Heart right ventricle (tissue), 16 donors: ENCODE measurements at places on chromosomes 5 and 9. TPM values are rescaled to one million over a fixed set of nuclear protein-coding genes. Genes with fewer than 3 reads are reported as not detected.

- no peak for DNase-seq
- no peak overlapping the region for H3K4me3 ChIP-seq
- no peaks in the 10 kb centered on the region for H3K4me1 ChIP-seq
These were observed 1.6 kb downstream of the RNF183 start for GRCh38 chr9:113301548-113301947.

DNA sequence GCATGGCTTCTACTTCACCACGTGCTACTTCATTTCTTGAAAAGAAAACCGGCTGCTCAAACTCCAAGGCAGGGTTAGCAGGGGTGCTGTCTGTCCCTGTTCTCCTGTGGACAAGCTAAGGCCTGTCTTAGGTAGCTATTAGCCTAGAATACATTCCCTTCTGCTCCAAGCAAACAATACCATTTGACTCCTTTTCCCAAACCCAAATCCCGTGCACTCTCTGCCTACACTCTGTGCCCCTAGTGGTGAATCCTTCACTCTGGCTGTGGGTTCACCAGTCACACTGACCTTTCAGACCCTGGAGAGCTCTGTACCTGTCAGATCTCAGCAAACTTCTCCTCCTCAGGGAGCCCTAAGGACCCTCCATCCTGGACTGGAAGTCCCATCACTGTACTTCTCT lies 211.6 kb downstream of the SLIT3 start:
- H3K4me3 ChIP-seq, result no peak overlapping the region
- no peaks in the 10 kb centered on the region for H3K4me1 ChIP-seq
- no peaks in the 10 kb centered on the region for H3K27me3 ChIP-seq
- no peak for DNase-seq
- no peaks in the 10 kb centered on the region for H3K36me3 ChIP-seq

- no peak overlapping the region for H3K4me3 ChIP-seq
- no peak for DNase-seq
- H3K4me1 ChIP-seq, result peaks cover 5% of the 10 kb centered on the region
- no peaks in the 10 kb centered on the region for H3K36me3 ChIP-seq
- H3K27ac ChIP-seq, result no peak overlapping the region
These were observed 7.5 kb upstream of the OTULINL start for GRCh38 chr5:14574096-14574495.

- no peak overlapping the region for H3K27ac ChIP-seq
- peaks cover 8% of the 10 kb centered on the region for H3K4me1 ChIP-seq
- DNase-seq, result no peak
- no peak overlapping the region for H3K4me3 ChIP-seq
These were observed 7.8 kb upstream of the DNAJC18 start for GRCh38 chr5:139446956-139447779.

DNA sequence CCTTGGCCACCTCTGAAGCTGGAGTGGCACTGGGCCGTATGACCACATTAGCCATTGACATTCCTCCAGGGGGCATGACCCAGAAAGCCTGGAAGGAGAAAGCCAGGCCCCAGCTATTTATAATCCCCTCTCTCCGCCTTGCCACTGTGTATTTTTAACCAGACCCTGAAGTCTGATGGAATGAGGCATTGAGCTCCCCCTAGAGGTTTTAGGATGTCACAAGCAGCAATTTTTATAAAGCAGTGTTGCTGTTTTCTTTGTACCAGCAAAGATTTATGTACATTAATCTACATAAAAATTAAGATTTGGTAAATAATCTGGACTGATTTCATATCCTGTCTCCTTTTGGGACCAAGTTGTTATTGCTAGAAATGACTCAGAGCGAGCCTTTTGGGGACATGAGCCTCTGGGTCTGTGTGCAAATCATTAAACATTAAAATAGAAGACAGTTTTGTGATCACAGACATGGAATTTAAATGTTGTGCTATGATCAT lies 127.1 kb downstream of the TRIO start:
- H3K27ac ChIP-seq, result peak overlapping the region; percentile 77
- H3K4me1 ChIP-seq, result peaks cover 65% of the 10 kb centered on the region
- no peak overlapping the region for H3K4me3 ChIP-seq
- H3K27me3 ChIP-seq, result no peaks in the 10 kb centered on the region
- H3K36me3 ChIP-seq, result no peaks in the 10 kb centered on the region

- H3K27ac ChIP-seq, result no peak overlapping the region
- DNase-seq, result no peak
- no peaks in the 10 kb centered on the region for H3K4me1 ChIP-seq
- no peaks in the 10 kb centered on the region for H3K27me3 ChIP-seq
These were observed 140.8 kb upstream of the ISL1 start for GRCh38 chr5:51242456-51242855.

DNA sequence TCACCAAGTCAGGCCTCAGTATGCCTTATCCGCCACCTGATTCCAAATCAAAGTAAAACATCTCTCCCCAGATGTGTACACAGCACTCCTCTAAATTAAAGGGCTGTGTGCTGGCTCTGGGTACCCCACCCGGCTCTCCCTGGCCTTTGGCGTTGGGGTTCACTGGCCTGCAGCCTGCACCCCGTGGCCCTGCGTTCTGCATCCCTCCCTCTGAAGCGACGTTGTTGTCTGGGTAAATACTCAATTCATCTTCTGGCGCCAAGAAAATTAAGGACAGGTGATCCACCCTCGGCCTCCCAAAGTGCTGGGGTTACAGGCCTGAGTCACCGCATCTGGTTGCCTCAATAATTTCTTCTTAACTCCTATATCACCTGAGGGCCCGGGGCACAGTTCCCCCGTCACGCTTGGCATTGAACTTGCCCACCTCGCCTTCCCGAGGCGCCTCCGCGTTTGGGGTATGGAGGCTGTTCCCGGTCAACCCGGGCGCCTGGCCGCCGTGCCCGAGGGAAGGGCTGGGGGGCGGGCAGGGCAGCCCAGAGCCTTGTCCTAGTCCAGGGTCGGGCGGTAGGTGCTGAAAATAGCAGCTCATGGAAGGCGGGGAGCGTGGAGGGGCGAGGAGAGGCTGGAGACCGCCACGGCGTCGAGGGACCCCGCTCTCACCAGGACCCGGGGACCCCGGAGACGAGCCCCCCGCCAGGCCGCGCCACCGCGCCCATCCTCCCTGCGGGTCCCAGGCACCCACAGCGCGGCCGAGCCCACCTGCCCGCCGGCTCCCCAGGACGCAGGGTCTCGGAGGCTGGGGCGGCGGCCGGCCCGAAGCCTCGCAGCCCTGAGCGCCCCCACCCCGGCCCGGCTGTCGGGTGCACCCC lies 531 bp downstream of the ABO start:
- DNase-seq, result no peak
- peak overlapping the region; percentile 82 for H3K4me3 ChIP-seq
- peak overlapping the region; percentile 91 for H3K27ac ChIP-seq
- no peaks in the 10 kb centered on the region for H3K36me3 ChIP-seq

GRCh38 chr9:34992376-34992951 lies 2.9 kb downstream of the DNAJB5 start:
- no peaks in the 10 kb centered on the region for H3K27me3 ChIP-seq
- peak overlapping the region; percentile 96 for H3K27ac ChIP-seq
- no peak overlapping the region for H3K4me3 ChIP-seq
- H3K4me1 ChIP-seq, result peaks cover 80% of the 10 kb centered on the region
- DNase-seq, result peak; percentile 56

DNA sequence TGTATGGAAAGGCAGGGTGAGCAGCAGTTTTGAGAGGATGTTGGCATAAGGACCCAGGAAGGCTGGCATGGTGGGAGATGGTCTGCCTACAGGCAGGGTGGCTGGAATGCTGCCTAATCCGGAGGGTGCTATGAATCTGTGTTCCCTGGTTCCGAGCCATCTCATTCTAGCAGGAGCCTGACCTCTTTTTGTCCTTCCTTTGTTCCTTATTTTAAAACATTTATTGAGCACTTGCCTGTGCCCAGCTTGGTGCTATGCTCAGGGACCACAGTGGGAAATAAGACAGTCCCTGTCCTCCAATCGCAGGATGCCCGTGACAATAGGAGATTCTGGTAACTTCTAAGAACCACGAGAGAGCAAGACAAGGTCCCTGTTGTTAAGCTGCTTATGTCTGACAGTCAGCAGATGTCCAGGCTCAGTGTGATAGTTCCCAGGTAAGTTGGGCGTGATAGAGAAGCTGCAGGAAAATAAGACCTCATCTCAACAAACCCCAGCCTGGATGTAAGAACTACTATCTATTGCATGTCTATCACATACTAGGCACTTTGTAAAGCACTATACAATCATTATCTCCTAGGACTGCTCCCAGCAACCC lies 9.1 kb upstream of the ZBTB34 start:
- no peak overlapping the region for H3K4me3 ChIP-seq
- no peak overlapping the region for H3K27ac ChIP-seq
- no peaks in the 10 kb centered on the region for H3K36me3 ChIP-seq

DNA sequence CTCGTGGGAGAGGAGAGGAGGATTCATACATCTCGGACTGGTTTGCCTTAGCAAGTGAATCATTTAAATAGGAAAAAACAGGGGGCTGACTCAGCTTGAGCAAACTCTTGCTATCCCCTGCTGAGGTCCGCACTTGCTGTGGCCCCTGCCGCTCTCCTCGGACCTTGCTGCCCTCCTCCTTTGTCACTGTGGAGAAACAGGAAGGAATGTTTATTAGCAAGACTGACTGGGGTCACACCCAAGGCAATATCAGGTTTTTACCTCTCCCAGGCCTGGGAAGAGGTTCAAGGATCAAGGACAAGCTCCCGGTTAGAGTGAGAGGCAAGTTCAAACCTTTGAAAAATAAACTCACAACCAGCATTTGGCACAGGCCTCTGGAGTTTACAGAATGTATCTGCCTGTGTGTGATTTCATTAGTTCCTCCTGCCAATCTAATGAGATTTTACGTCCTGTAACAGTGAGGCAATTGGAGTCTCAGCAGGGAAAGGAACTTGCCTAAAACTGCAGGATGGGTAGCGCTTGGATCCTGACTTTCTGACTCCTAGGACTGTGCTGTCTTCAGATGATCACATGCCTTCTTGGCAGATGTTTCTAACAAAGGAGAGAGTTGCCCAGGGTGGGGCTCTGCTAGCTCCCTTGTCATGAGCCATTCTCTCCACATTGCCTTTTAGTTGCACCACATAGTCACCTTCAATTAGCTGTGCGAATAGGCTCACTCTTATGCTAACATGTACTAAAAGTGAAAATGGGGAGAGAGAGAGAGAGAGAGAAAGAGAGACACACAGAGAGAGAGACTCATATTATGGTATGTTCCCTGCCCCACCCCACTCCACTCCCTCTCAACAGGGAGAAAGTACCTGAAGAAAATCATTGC lies 108.6 kb upstream of the CDKN2B start:
- DNase-seq, result no peak
- no peaks in the 10 kb centered on the region for H3K27me3 ChIP-seq
- H3K4me1 ChIP-seq, result no peaks in the 10 kb centered on the region
- no peaks in the 10 kb centered on the region for H3K36me3 ChIP-seq
- H3K27ac ChIP-seq, result no peak overlapping the region

GRCh38 chr9:69919461-69920061 lies 98.9 kb downstream of the CFAP95 start:
- peak; percentile 14 for DNase-seq
- H3K27me3 ChIP-seq, result peaks cover 26% of the 10 kb centered on the region
- no peak overlapping the region for H3K27ac ChIP-seq
- H3K4me1 ChIP-seq, result no peaks in the 10 kb centered on the region

DNA sequence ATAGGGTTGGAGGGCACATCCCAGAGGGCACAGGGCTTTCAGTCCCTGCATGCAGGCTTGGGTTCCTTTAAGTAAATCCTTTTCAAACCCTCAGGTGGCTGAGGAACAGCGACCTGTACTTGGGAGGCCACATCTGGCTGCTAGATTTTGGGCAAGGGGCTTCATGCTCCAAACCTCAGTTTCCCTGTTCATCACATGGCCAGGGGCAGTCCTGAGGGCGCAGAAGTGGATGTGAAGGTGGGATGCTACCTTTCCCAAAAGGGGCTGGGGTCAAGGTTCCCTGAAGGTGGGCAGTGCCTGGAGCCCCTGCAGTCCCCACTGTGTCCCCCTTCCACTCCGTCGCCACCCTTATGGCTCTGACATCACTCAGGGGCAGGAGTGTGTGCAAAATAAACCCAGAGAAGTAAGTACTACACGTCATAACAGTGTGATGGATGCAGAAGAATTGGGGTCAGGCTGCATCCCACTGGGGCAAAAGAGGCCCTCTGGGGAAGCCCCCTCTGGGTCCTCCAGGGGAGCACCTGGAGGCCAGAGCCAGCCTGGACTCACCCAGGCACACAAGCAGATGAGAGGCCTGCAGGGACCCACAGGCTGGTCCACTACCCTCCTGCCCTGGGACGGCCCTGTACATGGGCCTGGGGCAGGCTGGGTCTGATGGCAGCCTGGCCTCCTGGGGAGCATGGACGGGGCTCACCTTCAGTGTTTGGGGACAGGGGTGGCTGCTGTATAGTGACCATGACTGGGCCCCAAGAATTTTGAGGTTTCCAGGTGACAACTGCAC lies 1.9 kb upstream of the CARD19 start:
- H3K27ac ChIP-seq, result peak overlapping the region; percentile 97
- H3K4me3 ChIP-seq, result no peak overlapping the region
- no peaks in the 10 kb centered on the region for H3K27me3 ChIP-seq
- DNase-seq, result no peak
- H3K36me3 ChIP-seq, result no peaks in the 10 kb centered on the region

GRCh38 chr5:131496400-131496713 lies 138.7 kb downstream of the RAPGEF6 start:
- H3K4me1 ChIP-seq, result no peaks in the 10 kb centered on the region
- no peaks in the 10 kb centered on the region for H3K36me3 ChIP-seq
- H3K27me3 ChIP-seq, result no peaks in the 10 kb centered on the region
- no peak overlapping the region for H3K27ac ChIP-seq
- no peak for DNase-seq

GRCh38 chr9:121267689-121268597 lies at the start of gene GSN:
TSS of gene GSN (plus strand) at chr9:121268162. CDS start at chr9:121301972, 33,810 bp downstream.
- peaks cover 66% of the 10 kb centered on the region for H3K4me1 ChIP-seq
- peak within 1 kb of the TSS; percentile 79 for H3K4me3 ChIP-seq

WDR31 gene
- 29.0 TPM for total RNA-seq

DMRT1 gene
- not detected for total RNA-seq

CTXN3 gene
- not detected for total RNA-seq

SLCO6A1 gene
- total RNA-seq, result not detected

FGD3 gene
- total RNA-seq, result 3.7 TPM

ARHGEF37 gene
- 19.3 TPM for total RNA-seq

RMI1 gene
- total RNA-seq, result 4.2 TPM

WNT8A gene
- not detected for total RNA-seq
